ENCODE measurements at places on chromosomes 13 and 19.

DNA sequence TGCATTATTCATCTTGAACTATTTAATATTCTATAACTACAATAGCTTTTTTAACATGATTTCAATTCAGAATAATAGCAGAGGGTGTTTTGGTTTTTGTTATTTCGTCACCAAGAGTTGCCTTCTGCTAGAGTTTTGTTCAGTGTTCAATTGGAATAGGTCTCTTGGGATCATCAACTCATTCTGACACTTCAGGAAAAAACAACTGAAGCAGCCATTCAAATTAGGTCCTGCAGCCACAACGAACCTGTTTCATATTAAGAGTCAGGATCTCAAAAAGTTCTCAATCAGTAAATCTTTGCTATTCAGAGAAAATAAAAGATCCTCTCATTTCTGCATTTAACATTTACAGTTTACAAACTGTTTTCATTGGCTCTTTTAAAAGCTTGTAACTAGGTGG is 2.4 kb upstream of the CHAMP1 start:
- no peak for DNase-seq

GRCh38 chr19:12801466-12802266 is at the start of the genes PRDX2 and THSD8:
PRDX2 (minus strand) TSS chr19:12801800; CDS start chr19:12801261, 539 bp downstream.
THSD8 (plus strand) TSS chr19:12802069; CDS start chr19:12802072, 3 bp downstream.
- no peak for DNase-seq

DNA sequence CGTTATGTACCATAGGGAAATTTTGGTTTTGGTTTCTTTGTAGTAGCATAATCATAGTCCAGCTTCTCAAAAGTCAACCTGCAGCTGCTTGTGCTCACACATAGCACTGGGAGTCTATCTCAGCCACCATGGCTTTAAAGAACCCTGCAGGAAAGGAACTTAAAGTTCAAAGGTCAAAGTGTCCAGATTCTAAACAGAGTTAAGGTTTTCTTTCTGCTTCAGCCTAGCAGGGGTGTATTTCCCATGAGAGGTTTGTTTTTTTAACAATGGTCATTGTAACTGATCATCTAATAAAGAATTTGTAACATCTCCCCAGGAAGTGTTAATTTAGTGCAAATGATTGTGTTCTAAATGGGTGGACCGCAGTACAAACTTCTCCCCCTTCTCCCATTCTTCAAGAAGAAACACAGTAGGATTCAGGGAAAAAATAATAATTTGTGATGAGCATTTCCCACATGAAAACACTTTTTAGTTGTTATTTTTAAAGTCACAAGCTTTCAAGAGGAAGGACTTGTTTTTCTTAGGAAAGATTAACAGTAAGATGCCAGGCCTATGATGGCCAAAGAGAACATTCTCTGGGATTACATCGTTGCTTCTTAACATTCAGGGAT is 168.0 kb downstream of the EFNB2 start:
- no peak for DNase-seq

DNA sequence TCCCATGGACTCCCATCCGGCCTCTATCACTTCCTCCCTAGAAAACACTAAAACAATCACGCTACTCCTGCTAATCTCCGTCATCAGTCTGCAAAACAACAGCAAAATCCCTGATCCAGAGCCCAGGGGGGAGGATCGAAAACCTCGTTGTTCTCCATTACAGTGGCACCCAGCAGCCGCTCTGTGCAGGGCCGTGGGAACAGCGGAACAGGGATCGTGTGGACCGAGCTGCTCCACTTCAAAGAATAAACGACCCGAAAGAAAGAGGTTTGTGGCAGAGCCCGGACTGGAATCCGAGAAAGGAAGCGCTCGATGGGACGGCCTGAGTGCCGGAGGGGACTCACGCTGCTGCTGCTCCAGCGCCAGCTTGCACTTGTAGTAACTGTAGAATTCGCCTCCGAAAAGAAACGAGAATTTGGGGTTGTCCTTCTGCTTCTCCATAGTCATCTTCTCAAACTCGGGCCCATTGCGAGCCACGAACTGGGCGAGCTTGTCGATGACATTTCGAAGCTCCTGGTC is 652 bp downstream of the CHERP start:
- DNase-seq, result no peak

- no peak for DNase-seq
These were observed 1239.8 kb upstream of the MIR17HG start for GRCh38 chr13:90107661-90108060.

Data from NCI-H187 treated with DMSO at 0.1 percent for 48 hours (cell line).